ENCODE measurements at places on chromosomes 1 and 21. TPM values are rescaled to one million over a fixed set of nuclear protein-coding genes. Genes with fewer than 3 reads are reported as not detected.

The AMY1B gene
- total RNA-seq: not detected

The ANXA9 gene
- total RNA-seq: 0.92 TPM

The SPATA1 gene
- 1.0 TPM for total RNA-seq

The BACE2 gene
- total RNA-seq: 23.2 TPM

The FALEC gene
- not detected for total RNA-seq

The MYBPH gene
- total RNA-seq: not detected

The MAN1C1 gene
- 0.30 TPM for total RNA-seq

The CNR2 gene
- total RNA-seq: not detected

The SCMH1 gene
- 14.2 TPM for total RNA-seq
